Activated CD4-positive, alpha-beta T cell treated with anti-CD3 and anti-CD28 coated beads, Interleukin-2, amount 10 ng/mL, durations not matched to agents 24 days and 14 days (primary cell): ENCODE measurements at places on chromosomes 6 and 20.

- no peak for DNase-seq
These were observed 2.0 kb downstream of the FIG4 start for GRCh38 chr6:109693111-109693510.

- peak; percentile 37 for DNase-seq
These were observed 46.2 kb downstream of the SLC22A1 start for GRCh38 chr6:160167604-160168399.

- DNase-seq = no peak
These were observed 43.6 kb upstream of the SMLR1 start for GRCh38 chr6:130783416-130784107.

DNA sequence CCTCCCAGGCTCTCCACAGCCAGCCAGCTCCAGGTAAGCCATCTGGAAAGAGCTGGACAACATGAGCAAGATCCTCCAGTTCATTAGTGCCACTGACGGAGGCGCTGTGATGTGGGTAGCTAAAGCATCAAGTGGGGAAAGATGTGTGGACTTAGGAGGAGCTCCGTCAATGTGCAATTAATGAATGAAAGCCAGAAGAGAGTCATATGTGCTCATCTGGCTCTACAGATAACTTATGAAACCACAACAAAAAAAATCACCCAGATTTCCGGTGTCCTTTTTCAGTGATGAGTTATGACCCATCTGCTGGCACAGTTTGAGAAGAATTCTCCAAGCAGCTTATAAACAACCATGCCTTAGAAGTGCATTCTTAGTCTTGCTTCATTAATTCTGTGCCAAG is 311.7 kb upstream of the PLCB4 start:
- no peak for DNase-seq

DNA sequence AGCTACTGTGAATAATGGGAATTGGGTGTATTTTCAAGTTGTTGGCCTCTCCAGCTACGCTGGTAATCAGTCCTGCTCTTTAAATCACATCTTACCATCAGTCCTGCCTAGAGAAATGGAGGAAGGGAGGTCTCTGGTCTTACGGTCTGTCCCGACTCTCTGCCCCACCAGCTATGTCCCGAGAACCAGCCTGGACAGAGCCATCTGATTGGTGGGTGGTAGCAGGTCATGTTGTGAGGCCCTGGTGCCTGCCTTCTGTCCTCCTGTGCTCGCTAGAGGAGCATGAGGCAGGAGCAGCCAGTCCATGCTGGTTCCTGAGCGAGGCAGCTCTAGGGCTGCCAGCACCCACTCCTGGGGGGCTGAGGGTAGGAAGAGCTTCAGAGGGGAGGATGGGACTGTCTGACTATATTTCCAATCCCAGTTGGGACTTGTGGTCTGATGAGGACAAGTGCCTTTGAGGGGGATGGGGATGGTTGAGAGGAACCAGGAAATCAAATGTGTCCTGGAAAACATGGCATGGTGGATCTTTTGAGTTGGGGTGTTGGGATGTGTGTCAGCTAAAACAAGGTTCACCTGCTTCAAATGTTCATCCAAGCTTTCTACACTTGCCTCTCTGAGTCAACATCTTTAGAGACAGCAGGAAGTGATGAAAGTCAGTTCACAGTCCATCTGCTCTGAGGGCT is 33.0 kb downstream of the SYNJ2 start:
- no peak for DNase-seq
